ENCODE measurements at places on chromosomes 5 and 9.

GRCh38 chr5:13749766-13750165 lies 194.7 kb downstream of the DNAH5 start:
- DNase-seq = no peak

DNA sequence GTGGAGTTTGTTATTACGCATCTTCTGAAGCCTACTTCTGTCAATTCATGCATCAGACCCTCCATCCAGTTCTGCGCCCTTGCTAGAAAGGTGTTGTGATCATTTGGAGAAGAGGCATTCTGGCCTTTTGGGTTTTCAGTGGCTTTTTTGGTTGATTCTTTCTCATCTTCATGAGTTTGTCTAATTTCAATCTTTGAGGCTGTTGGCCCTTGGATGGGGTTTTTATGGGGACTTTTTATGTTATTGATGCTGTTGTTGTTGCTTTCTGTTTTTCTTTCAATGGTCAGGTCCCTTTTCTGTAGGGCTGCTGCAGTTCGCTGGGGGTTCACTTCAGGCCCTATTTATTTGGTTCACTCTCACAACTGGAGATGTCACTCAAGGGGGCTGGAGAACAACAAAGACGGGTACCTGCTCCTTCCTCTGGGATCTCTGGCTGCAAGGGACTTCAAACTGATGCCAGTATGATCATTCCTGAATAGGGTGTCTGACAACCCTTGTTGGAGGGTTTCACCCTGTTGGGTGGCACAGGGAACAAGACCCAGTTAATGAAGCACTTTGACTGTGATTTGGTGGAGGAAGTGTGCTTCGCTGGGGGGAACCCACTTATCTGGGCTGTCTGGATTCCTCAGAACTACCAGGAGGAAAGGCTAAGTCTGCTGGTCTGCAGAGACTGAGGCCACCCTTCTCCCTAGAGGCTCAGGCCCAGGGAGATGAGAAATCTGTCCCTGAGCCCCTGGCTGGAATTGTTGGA lies 226.7 kb upstream of the PTGER4 start:
- DNase-seq = no peak

DNA sequence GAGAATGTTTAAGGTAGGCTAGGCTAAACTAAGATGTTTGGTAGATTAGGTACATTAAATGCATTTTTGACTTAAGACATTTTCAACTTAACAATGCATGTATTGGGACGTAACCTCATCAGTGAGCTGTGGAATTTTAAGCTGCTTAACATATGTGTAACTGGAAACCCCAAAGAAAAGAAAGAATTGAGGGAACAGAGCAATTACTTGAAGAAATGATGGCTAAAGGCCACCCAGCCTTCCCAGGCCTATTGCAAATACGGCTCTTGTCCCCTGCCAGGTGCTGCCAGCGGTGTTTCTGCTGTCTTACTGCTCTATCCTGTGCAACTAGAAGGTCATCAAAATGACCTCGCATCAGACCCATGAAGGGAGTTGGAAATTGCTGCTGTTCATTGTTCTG lies 52.0 kb downstream of the RICTOR start:
- no peak for DNase-seq

DNA sequence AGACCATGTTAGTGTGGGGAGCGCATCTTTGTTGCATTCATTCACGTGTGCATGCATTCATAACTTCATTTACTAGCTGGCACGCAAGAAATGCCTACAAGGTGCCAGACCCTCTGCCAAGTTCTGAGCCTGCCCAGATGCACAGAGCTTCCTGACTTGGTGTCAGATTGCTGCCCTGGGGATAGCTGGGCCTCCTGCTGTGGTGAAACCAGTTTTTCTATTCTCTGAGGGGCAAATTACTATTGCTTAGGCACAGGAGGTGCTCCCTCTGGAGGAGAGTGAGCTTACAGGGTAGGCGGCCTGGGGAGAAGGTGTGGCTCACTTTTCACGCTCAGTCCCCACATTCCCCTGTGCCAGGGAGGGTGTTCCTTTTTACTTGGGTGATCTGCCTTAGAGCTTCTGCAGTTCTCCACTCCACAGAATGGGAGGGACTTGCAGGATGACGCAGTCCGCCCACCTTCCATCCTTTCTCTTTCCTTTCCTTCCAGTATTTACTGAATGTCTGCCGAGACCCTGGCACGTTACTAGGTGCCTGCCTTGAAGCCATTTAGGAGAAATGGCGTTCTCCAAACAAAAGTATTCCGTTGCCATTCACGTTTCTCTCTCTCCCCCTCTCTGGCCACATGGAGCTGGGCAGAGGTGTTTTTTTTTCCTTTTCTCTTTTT lies 27.9 kb upstream of the CTNNA1 start:
- no peak for DNase-seq

GRCh38 chr5:127867022-127867783 lies 164.0 kb downstream of the CCDC192 start:
- DNase-seq = no peak

All from stimulated activated CD4-positive, alpha-beta T cell treated with anti-CD3 and anti-CD28 coated beads, Interleukin-1b, Interleukin-23, amount 100 ng/mL, for 1 hour (primary cell).